ENCODE measurements at places on chromosomes 12 and 14.

DNA sequence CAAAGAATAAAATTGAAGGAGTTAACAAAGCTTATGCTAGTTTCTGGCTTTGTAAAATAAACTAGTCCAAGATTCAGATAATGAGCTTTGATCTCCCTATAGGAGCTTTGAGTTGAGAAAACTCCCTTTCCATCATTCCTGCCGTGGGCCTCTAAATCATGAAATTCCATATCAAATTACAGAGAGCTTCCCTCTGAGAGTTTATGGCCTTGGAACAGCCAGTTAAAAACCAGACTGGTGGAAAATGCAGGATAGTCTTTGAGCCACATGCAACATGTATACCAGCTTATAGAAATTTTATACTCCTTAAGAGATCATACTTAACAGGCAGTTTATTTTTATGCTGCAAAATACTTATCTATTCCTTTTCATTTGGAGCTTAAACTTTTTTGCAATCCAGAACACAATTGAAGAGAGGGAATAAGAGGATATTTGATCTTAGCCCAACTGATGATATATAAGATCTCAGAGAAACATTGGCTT lies 175.8 kb upstream of the ATP2B1 start:
- no peak for DNase-seq

DNA sequence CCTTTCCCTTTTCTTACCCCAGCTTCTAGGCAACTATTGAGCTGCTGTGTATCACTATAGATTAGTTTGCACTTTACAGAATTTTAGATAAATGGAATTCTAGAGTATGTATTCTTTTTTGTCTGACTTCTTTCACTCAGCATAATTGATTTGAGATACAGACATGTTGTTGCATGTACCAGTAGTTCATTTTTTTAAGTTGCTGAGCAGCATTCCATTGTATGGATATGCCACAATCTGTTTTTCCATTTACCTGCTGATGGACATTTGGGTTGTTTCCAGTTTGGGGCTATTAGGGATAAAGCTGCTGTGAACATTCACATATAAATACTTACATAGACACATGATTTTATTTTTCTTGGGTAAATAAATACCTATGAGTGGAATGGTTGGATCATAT lies 135.7 kb downstream of the IGF1 start:
- DNase-seq, result no peak

GRCh38 chr12:2417481-2418160 lies 364.8 kb downstream of the CACNA1C start:
- peak; percentile 20 for DNase-seq

GRCh38 chr12:85183855-85184254 lies 96.2 kb upstream of the ALX1 start:
- no peak for DNase-seq

- no peak for DNase-seq
Observed at GRCh38 chr12:98421316-98421715, 94.1 kb upstream of the TMPO start.

- DNase-seq, result no peak
Observed at GRCh38 chr12:122789637-122790036, 15.3 kb downstream of the CCDC62 start.

- DNase-seq, result no peak
Observed at GRCh38 chr12:117472983-117473382, 111.6 kb upstream of the NOS1 start.

GRCh38 chr12:2961705-2962104 lies 2.5 kb downstream of the TEAD4 start:
- no peak for DNase-seq

DNA sequence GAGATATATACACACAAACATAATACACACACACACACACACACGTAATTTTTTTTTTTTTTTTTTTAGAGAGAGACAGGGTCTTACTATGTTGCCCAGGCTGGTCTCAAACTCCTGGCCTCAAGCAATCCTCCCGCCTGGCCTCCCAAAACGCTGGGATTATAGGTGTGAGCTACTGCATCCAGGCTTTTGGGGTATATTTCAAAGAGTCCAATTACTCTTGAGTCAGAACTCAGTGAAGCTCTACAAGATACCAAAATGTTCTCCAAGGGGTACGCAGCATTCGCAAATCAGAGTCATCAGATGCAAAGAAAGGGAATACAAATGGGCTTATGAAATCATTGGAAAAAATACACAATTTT lies 54.0 kb downstream of the PHLDA1 start:
- DNase-seq, result no peak

DNA sequence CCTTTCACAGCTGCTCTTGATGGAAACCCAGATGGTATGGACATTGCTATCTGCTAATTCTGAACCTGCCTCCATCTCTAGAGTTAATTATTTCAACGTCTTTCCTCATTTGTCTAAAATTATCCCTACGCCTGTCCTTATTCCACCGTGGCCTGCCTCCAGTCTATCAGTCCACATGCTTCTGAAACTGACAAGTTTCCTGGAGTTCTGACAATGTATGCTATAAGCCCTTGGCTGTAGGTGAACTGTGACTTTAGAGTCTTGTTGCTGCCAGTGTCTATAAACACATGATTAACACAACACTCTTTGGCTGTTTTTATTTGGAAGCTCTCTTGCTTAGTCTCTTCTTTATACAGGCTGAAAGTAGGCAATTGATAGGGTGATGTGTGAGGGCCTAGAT lies 1052.9 kb downstream of the TMTC2 start:
- no peak for DNase-seq

Data from NCI-H1417 (cell line).